ENCODE measurements at places on chromosomes 5 and 9.

GRCh38 chr9:129483415-129484351 lies 137.2 kb downstream of the C9orf50 start:
- peak; percentile 94 for DNase-seq

GRCh38 chr9:13063880-13064459 lies 215.5 kb downstream of the MPDZ start:
- DNase-seq = no peak

- DNase-seq = no peak
These were observed 25.9 kb upstream of the F2RL2 start for GRCh38 chr5:76649140-76649539.

DNA sequence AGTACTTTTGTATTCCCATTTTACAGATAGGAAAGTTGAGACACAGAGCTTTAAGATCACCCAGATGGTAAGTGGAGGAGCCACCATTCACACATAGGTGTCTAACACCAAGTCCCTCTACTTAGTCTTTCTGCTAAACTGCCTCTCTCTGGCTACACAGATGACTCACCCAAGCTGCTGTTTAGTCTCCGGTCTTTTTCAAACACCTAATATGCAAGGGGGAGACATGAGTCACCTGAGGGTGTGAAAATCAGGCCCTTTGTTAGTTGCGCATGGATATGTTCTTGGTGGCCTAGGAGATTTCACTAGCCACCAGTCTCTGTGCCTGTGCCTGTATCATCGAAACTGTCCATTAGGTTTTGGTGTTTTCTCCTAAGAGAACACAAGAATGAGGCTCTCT lies 117.8 kb downstream of the MAST4 start:
- peak; percentile 67 for DNase-seq
